ENCODE measurements at places on chromosomes 2 and 18.

DNA sequence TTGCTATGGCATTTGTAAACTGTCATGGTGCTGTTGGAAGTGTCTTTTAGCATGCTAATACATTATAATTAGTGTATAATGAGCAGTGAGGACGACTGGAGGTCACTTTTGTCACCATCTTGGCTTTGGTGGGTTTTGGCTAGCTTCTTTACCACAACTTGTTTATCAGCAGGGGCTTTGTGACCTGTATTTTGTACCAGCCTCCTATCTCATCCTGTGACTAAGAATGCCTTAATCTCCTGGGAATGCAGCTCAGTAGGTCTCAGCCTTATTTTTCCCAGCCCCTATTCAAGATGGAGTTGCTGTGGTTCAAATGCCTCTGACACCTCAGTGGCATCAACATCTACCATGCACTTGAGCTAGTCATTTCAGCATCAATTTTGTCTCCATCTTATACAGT is 29.7 kb downstream of the LYPD6 start:
- no peak for DNase-seq

DNA sequence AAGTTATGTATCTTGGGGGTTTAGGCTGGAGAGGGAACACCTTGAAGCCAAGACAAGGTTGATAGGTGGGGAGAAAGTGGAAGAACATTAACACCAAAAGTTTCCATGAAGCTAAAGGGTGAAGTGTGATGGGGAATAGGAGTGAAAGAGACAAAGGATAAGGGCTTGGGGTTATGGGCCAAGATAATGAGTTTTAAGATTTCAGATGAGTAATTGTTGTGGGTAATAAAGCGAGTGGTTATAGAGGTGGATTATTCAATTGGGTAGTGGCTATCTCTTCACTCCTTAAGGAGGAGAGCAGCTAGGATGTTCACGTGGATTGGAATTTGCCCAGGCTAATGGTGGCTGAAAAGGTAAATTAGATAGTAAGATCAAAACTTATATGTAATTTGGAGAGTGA is 29.8 kb downstream of the EML4 start:
- no peak for DNase-seq

GRCh38 chr2:15731213-15731888 is 139.7 kb downstream of the DDX1 start:
- no peak for DNase-seq

GRCh38 chr2:88656690-88657089 is 29.4 kb upstream of the EIF2AK3 start:
- no peak for DNase-seq

DNA sequence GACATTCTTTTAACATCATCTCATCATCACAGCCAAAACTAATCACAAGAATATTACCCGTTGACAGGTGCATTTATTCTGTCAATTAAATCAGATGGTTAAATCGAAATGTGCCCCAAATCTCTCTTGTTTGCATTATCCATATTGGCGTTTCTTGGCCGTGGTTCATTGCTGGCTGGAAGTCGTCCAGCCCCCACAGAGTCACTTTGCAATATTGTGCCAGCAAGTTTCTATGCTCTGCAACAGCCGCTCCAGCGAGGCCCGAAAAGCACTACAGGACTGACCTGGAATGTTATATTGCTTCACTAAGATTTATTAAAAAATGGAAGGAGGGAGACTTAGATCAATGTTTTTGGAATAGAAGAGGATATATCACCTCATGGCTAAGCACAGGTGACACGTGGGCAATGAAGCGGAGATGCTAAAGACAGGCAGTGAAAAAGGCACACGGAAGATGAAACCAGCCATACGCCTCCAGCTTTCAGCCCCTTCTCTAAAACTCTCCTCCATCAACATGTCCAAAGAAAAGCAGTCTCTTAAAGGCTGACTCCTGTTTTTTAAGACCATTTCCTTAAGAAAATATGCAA is 176.8 kb upstream of the VRK2 start:
- DNase-seq, result no peak

Measured in effector memory CD8-positive, alpha-beta T cell (primary cell).